ENCODE measurements at places on chromosomes 1 and 21. TPM values are rescaled to one million over a fixed set of nuclear protein-coding genes. Genes with fewer than 3 reads are reported as not detected.
A peak's percentile ranks its signal among the peaks of the same experiment; 100 is the strongest.

Gene PLEKHG5
- total RNA-seq = 32.6 TPM

DNA sequence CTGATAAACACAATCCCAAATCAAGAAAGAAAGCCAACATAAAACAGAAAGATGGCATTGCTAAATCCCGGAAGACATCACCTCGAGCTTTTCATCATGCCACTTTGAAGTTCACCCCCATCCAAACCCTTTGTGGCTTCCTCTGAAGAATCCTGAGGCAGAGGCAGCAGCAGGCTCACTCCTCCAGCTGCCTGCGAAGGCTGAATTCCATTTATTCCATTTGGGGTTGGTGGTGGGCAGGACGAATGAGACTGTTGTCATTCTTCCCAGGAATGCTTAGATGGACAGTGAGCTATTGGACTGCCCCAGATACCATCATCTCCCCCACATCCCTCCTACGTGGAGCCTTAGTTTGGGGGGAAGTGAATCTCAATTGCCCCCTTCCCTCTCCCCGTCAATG, 437.5 kb downstream of the SMYD3 start:
- no peaks in the 10 kb centered on the region for H3K36me3 ChIP-seq
- H3K4me3 ChIP-seq = no peak overlapping the region
- H3K27me3 ChIP-seq = no peaks in the 10 kb centered on the region

DNA sequence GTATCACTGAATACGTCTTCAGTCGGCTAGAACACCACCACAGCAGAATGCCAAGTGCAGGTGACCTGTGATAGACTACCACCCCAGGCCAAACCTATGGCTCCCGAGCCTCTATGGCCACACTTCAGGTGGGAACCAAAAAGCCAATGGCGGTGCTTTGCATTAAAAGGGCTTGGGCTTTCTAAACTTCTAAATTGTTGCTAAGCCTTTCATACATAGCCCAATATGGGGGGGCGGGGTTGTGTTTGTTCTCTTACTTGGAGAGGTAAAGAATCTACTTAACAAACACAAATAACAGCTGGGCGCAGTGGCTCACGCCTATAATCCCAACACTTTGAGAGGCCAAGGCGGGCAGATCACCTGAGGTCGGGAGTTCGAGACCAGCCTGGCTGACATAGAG, 19.7 kb downstream of the USP48 start:
- H3K36me3 ChIP-seq = no peaks in the 10 kb centered on the region
- no peak overlapping the region for H3K27ac ChIP-seq
- peaks cover 2% of the 10 kb centered on the region for H3K4me1 ChIP-seq
- no peak for DNase-seq
- H3K27me3 ChIP-seq = no peaks in the 10 kb centered on the region

DNA sequence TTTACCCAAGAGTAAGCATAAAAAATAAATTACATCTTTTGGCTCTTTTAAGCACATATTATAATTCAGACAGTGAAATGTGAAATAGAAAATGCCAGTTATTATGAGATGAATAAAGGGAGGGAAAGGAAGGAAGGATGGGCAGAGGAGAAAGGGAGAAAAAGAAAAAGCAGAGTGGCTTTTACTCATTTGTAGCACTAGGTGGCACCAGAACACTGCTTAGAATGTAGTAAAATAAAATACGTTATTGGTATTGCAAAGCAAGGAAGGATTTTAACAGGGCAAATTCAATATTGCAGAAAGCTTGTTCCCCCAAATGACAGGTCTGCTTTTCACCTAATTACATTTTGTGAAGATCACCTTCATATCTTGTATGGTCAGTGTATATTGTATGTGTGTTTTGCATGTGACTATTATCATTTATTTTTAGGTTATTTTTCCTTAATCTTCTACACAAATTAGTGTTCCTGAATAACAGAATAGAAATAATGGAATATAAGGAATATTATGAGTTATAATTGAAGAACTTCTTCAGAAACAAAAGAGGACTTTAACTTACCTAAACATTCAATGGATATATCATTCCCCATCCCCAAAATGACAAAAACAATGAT, 9.1 kb upstream of the PCNX2 start:
- DNase-seq = no peak
- no peak overlapping the region for H3K4me3 ChIP-seq
- H3K4me1 ChIP-seq = no peaks in the 10 kb centered on the region
- H3K27ac ChIP-seq = no peak overlapping the region
- H3K27me3 ChIP-seq = no peaks in the 10 kb centered on the region

DNA sequence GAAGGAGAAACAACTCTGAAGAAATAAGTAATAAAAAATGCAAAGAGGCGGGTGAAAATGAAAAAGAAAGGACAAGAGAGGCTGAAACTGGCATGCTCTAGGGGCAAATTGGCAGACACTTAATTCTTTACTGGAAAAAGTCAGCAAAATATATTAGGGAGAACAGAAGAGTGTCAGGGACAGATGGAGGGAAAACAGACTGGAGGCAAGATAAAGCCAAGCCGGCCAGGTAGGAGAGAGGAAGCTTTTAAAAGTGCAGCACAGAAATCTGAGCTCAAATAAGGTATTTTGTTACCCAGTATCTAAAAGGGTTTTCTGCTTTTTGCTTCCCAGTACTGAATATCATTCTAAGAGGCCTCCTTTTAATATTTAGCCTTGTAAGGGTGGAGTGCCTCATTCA, 339.3 kb downstream of the PAPPA2 start:
- no peaks in the 10 kb centered on the region for H3K36me3 ChIP-seq
- H3K4me3 ChIP-seq = no peak overlapping the region
- DNase-seq = peak; percentile 14
- peak overlapping the region; percentile 45 for H3K27ac ChIP-seq
- H3K27me3 ChIP-seq = no peaks in the 10 kb centered on the region

Gene AMPD1
- total RNA-seq = not detected

DNA sequence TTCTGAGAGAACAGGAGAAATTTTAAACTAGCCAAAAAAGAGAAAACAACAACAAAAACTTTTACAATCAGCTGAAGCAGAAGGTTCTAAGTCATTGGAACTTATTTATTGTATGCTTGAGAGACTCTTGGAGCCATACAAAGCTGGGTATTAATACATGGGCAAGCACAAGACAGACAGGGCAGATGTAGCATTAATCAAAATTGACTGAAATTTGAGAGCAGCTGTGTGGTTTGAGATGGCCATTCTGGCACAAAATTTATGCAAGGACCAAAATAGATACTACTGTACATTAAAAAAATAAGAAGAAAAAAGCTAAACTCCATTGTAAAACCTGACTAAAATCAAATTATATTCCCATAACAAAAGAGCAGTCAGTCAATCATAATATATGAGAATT, 892.5 kb downstream of the PLA2G4A start:
- no peak overlapping the region for H3K27ac ChIP-seq
- no peak overlapping the region for H3K4me3 ChIP-seq
- no peaks in the 10 kb centered on the region for H3K36me3 ChIP-seq
- no peaks in the 10 kb centered on the region for H3K4me1 ChIP-seq

Gene WDR77
- total RNA-seq = 68.4 TPM

DNA sequence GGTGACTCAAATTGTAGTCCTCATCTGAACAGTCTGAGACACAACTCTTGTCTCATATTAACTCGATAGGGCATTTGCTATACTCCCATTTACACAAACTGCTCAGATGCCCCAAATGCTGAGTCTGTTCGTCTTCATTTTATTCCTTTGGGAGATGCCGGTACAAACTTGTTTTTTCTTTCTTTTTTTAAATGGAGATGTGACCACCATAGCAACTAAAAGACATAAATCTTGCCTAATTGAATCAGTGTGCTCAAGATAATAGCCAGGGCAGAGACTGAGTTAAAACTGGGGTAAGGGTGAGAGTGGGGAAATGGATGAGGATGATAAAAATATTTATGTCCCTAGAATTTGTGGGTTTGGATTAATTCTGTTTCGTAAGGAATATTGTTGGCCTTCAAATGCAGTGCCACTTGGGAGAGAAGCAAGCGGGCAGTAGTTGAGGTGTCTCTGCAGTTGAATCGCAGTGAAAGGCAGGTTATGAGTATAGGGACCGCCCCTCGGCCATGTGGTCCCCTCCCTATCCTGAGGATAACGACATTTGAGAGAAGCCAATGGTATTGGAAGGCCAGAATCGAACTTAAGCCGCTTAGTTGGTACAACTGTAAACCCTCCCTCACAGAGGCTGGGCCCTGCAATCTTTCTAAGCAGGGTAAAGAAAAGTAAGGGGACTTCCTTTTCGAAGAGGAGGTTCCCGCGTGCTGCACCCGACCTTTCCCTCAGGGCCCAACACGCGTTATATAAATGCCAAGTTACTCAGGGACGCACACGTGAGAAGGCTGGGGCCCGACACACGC, 859 bp upstream of the LRRC8B start:
- H3K27me3 ChIP-seq = no peaks in the 10 kb centered on the region
- H3K27ac ChIP-seq = peak overlapping the region; percentile 94
- H3K36me3 ChIP-seq = peaks cover 9% of the 10 kb centered on the region
- H3K4me1 ChIP-seq = no peaks in the 10 kb centered on the region
- peak overlapping the region; percentile 96 for H3K4me3 ChIP-seq

Gene MROH9
- not detected for total RNA-seq

Measured in endodermal cell (in vitro differentiated cells).